ENCODE measurements at places on chromosomes 13 and 19. TPM values are rescaled to one million over a fixed set of nuclear protein-coding genes. Genes with fewer than 3 reads are reported as not detected.

The CDC42EP5 gene
- total RNA-seq: not detected

The LACC1 gene
- total RNA-seq: 5.3 TPM

The STOML3 gene
- total RNA-seq: not detected

The IZUMO2 gene
- total RNA-seq: not detected

The VSTM2B gene
- total RNA-seq: not detected

The KLK2 gene
- total RNA-seq: 0.76 TPM

The FCAR gene
- total RNA-seq: not detected

The PCDH9 gene
- total RNA-seq: 0.21 TPM

The CRX gene
- total RNA-seq: not detected

GRCh38 chr13:50268500-50268899, 253.3 kb downstream of the KCNRG start:
- no peak for DNase-seq
- H3K27me3 ChIP-seq: no peaks in the 10 kb centered on the region
- no peak overlapping the region for H3K4me3 ChIP-seq
- no peaks in the 10 kb centered on the region for H3K36me3 ChIP-seq

DNA sequence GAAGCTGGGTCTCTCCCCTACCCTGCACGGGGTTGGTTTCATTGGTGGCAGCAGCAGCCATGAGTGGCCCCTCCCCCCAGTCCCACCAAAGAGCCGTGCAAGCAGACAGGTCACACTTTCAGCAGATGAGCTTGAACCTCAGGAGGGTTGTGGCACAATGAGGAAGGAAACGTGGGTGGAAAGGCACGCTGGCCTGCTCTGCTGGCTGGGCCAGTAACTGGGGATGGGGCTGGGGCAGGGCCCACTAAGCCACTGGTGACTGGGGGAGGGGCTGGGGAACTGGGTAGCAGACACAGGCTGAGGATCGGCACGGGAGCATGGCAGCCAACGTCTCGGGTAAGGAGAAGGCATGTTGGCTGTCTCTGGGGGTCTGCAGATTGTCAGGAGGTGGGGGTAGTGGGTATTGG, at the start of gene P2RY11:
TSS of gene P2RY11 (plus strand) at position 289 of the 407 bp plus-strand sequence. CDS start at position 318, 29 bp downstream.
- DNase-seq: no peak
- H3K4me1 ChIP-seq: peaks cover 51% of the 10 kb centered on the region
- H3K27me3 ChIP-seq: no peaks in the 10 kb centered on the region

GRCh38 chr13:36975172-36975571, 24.0 kb downstream of the ALG5 start:
- no peaks in the 10 kb centered on the region for H3K36me3 ChIP-seq
- no peak overlapping the region for H3K27ac ChIP-seq
- H3K27me3 ChIP-seq: no peaks in the 10 kb centered on the region
- H3K4me3 ChIP-seq: no peak overlapping the region
- no peaks in the 10 kb centered on the region for H3K4me1 ChIP-seq

- no peak for DNase-seq
- H3K27ac ChIP-seq: no peak overlapping the region
- no peaks in the 10 kb centered on the region for H3K4me1 ChIP-seq
- no peaks in the 10 kb centered on the region for H3K36me3 ChIP-seq
Observed at GRCh38 chr13:88590574-88590973, 919.4 kb downstream of the SLITRK5 start.

DNA sequence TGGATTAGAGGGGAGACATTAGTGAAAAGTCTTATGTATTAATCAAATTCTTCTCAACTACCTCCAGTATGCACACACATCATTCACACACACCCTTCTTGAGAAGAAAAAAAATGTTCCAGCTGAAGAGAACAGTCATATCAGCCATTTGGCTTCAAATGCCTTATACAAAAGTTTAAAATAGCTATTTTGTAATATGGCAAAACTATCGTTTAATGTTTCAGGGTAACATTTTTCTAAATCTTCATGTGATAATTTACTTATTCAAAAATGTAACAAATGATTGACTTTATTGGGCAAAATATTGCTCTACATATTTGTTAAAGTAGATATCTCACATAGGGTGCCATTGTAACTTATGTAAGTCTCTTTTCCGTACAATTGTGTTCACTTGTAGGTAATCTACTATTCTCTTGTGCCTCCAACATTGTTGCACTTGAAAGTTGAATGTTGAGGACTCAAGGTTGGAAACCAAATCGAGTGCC, 13.6 kb downstream of the ZIC2 start:
- peaks cover 74% of the 10 kb centered on the region for H3K27me3 ChIP-seq
- no peaks in the 10 kb centered on the region for H3K36me3 ChIP-seq
- DNase-seq: no peak
- H3K4me3 ChIP-seq: no peak overlapping the region

DNA sequence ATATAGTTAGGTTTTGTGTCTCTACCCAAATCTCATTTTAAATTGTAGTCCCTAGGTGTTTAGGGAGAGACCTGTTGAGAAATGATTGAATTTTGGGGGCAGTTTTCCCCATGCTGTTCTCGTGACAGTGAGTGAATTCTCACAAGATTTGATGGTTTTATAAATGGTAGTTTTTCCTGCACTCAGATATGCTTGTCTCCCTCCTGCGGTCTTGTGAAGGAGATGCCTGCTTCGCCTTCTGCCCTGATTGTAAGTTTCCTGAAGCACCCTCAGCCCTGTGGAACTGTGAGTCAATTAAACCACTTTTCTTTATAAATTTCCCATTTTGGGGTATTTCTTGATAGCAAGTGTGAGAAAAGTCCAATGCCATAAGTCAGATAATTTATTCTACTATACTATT, 1977.5 kb upstream of the PCDH20 start:
- no peak overlapping the region for H3K27ac ChIP-seq
- H3K27me3 ChIP-seq: no peaks in the 10 kb centered on the region
- no peaks in the 10 kb centered on the region for H3K4me1 ChIP-seq
- no peak overlapping the region for H3K4me3 ChIP-seq

GRCh38 chr19:53662209-53662608, 30.4 kb downstream of the DPRX start:
- H3K4me3 ChIP-seq: no peak overlapping the region
- no peaks in the 10 kb centered on the region for H3K36me3 ChIP-seq
- DNase-seq: no peak

GRCh38 chr13:102687520-102687919, 7.3 kb downstream of the METTL21C start:
- DNase-seq: no peak
- H3K27ac ChIP-seq: no peak overlapping the region
- no peaks in the 10 kb centered on the region for H3K27me3 ChIP-seq
- no peaks in the 10 kb centered on the region for H3K4me1 ChIP-seq
- no peaks in the 10 kb centered on the region for H3K36me3 ChIP-seq

GRCh38 chr13:20465218-20465879, 60.3 kb downstream of the CRYL1 start:
- H3K27ac ChIP-seq: no peak overlapping the region
- H3K36me3 ChIP-seq: no peaks in the 10 kb centered on the region
- DNase-seq: no peak

GRCh38 chr13:95724252-95724651, 47.3 kb downstream of the DNAJC3 start:
- H3K4me1 ChIP-seq: no peaks in the 10 kb centered on the region
- DNase-seq: no peak
- no peak overlapping the region for H3K27ac ChIP-seq
- H3K36me3 ChIP-seq: peaks cover 15% of the 10 kb centered on the region
- no peak overlapping the region for H3K4me3 ChIP-seq

DNA sequence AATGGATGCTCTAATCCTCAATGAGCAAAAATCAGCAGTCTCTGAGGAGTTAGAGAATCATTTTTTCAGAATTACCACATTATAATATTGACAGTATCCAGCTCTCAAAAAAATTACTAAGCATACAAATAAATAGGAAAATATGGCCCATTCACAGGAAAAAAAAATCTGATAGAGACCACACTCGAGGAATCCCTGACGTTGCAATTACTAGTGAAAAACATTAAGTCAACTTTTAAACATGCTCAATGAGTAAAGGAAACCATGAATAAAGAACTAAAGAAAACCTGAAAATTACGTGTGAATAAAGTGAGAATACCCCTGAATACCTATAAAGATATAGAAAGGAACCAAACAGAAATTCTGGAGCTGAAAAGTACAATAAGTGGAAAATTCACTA, 38.7 kb upstream of the ZNF780A start:
- H3K27me3 ChIP-seq: peaks cover 2% of the 10 kb centered on the region
- H3K4me1 ChIP-seq: no peaks in the 10 kb centered on the region
- H3K36me3 ChIP-seq: no peaks in the 10 kb centered on the region
- DNase-seq: no peak

DNA sequence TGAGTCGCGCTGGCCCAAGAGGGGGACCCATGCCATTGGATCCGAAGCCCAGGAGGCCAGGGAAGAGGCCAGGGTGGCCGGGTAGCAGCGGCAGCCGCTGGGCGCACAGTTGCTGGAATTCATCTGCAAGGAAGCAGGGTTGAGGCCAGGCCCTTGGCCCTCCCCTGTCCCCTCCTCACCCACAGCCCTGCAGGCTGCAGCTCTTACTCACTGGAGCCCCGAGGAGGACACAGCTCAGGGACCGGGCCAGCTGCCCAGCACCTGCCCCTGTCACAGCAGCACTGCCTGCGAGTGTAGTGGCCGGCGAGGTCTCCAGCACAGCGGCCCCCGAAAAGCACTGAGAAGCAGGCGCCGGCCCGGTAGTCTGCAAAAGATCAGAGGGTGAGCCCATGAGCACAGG, 11.2 kb downstream of the FBN3 start:
- H3K4me3 ChIP-seq: no peak overlapping the region
- DNase-seq: no peak

DNA sequence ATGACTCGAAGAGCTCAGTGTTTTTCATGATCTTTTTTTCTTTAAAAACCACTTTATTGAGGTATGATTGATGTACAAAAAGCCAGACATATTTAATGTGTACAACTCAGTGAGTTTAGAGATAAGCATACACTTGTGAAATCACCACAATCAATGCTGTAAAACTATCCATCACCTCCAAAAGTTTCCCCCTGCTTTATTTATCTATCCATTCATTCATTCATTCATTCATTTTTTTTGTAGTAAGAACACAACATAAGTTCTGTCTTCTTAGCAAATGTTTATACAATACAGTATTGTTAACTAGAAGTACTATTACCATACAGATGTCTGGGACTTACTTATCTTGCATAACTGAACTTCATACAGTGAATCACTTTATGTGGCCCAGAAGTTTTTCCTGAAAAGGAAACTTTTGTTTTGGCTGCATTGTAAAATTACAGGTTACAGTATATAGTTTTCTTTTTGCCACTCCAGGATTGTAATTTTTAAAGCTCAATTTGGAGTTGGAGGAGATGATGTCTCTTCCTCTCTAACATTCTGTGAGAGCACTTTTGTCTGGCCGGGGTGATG, 6.7 kb downstream of the RAP2A start:
- H3K36me3 ChIP-seq: no peaks in the 10 kb centered on the region
- H3K27me3 ChIP-seq: no peaks in the 10 kb centered on the region
- no peak overlapping the region for H3K4me3 ChIP-seq

DNA sequence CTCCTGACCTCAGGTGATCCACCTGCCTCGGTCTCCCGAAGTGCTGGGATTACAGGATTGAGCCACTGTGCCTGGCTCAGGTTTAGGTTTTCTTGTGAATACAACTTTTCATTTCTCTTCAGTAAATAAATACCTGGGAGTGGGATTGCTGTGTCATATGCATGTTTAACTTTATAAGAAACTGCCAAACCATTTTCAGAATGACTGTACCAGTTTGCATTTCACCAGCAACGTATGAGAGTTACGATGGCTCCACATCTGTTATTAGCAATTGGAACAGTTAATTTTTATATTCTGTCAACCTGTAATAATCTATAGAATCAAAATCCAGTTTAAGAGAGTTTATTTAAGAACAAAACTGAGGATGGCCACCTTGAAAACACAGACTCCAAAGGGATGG, 52.2 kb downstream of the TEX26 start:
- no peaks in the 10 kb centered on the region for H3K36me3 ChIP-seq
- no peaks in the 10 kb centered on the region for H3K4me1 ChIP-seq
- no peak overlapping the region for H3K4me3 ChIP-seq
- DNase-seq: no peak
- H3K27ac ChIP-seq: no peak overlapping the region

DNA sequence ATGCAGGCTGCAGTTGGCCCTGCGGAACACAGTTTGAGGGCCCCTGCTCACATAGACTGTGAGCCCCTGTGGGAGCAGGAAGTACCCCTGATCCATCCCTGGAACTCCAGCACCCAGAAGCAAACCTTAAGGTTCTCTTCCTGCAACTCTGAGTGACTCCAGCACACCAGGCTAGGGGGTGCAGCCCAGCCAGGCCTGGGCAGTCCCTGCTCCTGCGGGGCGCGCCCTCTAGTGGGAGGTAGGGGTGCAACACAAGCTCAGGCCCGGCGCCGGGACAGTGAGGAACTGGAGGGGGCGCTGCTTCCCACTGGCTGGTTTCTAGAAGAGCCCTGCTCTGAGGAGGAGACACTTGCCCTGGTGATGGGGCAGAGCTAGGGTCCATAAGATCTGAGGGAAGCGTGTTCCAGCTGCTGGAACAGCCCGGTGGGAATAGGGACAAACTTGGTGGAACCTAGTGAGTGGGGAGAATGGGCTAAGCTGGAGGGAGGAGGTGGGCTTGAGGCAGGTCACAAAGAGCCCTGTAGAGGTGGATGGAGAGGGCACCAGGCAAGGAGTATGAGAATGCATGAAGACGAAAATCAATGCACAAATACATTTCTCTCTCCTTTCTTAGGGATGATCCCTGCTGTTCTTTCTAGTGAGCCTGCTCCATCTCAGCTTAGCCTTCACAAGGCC, 5.0 kb downstream of the ZSCAN5A start:
- peak; percentile 17 for DNase-seq
- H3K4me3 ChIP-seq: no peak overlapping the region
- H3K4me1 ChIP-seq: peaks cover 6% of the 10 kb centered on the region

DNA sequence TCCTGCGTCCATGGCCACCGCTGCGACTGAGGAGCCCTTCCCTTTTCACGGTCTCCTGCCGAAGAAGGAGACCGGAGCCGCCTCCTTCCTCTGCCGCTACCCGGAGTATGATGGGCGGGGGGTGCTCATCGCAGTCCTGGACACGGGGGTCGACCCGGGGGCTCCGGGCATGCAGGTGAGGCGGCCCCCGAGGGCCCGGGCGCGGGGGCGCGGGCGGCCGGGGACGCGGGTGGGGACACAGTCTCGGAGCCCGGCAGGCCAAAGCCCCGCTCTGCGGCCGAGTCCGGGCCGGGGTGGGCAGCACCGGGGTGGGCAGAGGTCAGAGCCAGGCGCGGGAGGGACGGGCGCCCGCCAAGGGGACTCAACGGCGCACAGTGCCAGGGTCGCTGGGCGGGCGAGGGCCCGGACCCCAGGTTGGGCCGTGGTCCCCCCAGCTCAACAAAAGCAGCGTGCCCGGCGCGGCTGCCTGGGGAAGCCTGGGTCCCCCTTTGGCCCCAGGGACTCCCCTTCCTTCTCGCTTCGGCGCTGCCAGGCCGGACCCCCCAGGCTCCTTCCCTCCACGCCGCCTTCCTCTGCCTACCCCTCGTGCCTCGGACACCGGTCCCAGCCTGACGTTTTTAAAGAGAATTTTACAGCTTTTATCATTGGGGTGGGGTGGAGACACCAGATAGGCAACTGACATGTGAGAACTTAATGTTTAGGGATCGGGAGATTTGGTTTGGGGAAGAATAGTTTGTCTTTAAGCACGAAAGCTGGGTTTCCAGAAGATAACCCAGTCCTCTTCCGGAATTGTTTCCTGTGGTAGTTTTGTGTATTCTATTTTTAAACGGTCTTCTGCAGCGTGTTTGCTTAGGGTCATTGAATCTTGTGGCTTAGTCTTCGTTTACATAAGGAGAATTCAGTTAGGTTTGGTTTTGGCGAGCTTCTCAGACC, 509 bp downstream of the TPP2 start:
- H3K27me3 ChIP-seq: no peaks in the 10 kb centered on the region
- no peaks in the 10 kb centered on the region for H3K36me3 ChIP-seq
- no peak for DNase-seq
- H3K4me1 ChIP-seq: peaks cover 46% of the 10 kb centered on the region
- peak overlapping the region; percentile 97 for H3K4me3 ChIP-seq
